ENCODE measurements at places on chromosomes 6 and 20.

DNA sequence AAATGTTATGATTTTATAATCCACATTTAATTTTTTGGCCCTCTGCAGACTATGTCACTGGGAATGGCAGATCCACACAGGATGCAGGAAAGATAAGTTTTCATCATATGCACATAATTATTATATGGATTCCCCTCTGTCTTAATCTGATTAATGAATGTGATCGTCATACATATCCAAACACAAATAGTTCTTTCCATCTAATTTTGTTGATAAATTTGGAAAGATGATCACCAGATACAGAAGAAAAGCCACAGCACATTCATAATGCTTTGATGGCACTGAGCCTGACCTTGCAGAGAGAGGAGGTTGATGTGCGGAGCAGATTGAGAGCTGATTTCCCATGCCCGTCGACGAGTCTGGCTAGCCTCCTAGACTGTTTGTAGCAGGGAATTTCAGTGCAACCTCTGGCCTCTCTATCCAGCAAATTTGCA is 471.5 kb downstream of the EPM2A start:
- no peak for DNase-seq

DNA sequence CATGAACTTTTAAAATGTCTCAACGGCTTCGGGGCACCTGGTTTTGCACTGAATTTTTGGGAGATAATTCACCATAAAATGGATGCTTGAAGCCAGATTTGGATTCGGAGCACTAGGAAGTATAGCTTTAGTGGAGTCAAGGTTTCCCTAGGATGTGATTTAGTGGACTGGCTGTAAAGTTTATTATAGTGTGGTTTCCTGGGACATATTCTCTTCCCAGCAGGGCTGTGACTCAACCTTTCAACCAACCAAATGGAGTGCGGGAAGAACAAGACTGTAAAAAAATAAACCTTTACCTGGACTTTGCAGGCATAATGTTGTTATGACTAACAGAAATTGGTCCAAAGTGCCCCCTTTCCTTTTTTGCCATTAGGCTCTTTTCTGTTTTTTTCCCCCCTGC is 327.4 kb upstream of the MAN1A1 start:
- no peak for DNase-seq

GRCh38 chr6:75377386-75377785 is 92.8 kb upstream of the TMEM30A start:
- no peak for DNase-seq

DNA sequence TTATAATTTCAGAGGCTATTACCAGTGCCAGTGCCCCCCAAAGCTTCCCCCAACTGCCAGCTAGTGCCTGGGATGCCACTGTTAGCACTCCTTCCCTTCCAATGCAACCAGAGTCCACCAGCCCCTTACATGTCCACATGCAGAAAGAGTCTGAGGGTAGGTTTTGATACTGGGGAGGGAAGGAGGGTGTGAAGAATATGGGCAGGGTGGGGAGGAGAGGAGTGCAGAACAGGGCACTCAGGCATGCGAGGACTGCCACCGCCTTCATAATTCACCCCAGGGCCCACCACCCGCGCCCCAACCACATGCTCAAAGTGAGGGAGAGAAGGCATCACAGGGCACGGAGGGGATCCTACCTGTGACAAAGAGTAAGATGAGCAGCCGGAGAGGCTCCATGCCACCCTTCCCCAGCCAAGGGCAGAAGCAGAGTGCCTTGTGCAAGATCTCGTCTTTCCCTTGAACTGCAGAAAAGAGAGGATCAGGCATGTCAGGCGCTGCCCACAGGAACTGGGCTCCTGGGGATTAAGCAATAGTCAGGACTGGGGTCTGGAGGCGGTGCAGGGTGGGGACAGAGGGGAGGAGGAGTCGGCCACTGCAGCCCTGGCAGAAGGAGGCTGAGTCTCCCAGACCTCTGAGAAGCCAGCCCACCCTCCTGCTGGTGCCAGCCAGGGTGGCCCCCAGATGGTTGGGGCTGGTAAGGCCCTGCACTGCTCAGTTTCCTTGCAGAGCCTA is at the start of gene TREM2:
TREM2 (minus strand) TSS at position 430 of the 732 bp plus-strand sequence; CDS start at position 396, 34 bp downstream.
- DNase-seq = no peak

GRCh38 chr6:11601776-11602605 is 64.4 kb downstream of the TMEM170B start:
- no peak for DNase-seq

All from activated CD4-positive, alpha-beta T cell treated with anti-CD3 and anti-CD28 coated beads, Interleukin-2, amount 50 U/mL, for 24 hours (primary cell).